ENCODE measurements at places on chromosomes 1 and 21.

DNA sequence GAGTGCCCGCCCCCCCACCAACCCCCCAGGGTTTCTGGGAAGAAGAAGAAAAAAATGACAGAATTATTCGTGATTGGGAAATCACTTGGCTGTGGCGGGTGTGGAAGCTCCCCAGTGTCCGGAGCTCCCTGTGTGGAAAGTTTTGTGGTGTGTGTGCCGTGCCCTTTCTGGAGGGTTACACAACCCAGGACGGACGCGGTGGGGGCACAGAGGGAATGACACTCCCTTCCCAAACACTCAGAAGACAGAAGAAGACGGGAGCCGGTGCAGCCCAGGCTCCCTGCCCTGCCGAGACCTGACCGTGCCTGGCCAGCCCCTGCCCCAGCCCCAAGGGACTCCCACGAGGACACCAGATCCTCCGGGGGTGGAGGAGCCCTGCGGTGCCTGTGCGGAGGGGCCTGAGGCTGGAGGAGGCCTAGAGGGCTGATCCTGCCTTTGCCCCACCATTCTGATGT is 33.0 kb upstream of the ADARB1 start:
- DNase-seq: no peak

DNA sequence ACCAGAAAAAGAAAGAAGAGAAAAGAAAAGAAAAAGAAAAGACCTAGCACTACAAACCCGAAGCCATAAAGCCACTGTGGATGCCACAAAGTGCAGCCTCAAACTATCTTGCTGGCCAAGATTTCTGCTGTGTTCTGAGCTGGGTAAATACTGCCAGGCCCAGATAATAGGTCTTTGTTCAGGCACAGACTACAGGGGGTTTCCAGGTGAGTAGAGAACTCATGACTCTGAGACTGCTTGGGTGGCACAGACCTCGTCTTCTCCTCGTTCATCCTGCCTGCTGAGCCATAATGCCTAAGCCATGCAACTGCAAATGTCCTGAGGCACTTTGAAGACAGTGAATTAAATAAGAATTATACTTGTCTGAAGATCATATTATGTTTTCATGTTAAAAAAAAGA is 651.8 kb downstream of the LMO4 start:
- DNase-seq: no peak

DNA sequence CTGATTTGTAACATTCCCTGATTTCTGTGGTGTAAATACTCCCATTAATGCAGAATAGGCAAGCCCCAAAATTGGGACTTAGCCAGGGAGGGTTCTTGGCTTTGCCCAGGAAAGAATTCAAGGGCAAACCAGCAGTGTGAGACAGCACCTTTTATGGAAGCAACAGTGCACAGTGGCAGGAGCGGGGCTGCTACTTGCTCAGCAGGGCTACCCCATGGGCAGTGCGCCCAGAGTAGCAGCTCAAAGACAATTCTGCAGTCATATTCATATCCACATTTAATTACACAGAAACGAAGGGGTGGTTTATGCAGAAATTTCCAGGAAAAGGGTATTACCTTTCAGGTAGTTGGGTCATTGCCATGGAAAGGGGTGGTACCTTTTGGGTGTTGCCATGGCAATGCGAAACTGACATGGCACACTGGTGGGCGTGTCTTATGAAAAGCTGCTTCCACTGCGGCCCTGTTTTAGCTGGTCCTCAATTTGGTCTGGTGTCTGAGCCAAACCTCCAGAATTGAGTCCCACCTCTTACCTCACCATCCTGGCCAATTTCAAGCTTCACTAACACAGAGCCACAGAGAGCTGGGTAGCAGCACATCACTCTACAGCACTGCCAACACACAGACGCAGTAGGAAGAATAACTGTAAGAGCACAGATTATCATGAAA is 35.9 kb downstream of the FHAD1 start:
- no peak for DNase-seq

- no peak for DNase-seq
Measured at GRCh38 chr21:31078216-31078615, 39.9 kb upstream of the KRTAP19-8 start.

DNA sequence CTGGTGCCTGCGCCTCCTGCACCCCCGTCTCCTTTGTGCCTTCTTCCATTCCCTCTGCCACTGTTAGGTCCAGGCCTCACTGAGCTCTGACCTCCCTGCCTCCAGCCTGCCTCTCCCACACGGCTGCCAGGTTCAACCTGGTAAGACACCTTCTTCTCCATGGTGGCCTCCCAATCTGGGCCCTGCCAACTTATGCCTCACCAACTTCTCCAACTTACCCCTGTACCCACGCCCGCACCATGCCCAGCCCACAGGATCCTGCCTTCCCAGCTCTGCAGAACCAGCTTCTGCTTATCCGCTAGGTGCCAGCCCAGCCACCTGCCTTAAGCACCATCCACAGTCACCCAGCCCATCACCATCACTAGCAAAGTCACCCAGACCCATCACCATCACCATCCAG is 37.2 kb downstream of the PDE9A start:
- no peak for DNase-seq

DNA sequence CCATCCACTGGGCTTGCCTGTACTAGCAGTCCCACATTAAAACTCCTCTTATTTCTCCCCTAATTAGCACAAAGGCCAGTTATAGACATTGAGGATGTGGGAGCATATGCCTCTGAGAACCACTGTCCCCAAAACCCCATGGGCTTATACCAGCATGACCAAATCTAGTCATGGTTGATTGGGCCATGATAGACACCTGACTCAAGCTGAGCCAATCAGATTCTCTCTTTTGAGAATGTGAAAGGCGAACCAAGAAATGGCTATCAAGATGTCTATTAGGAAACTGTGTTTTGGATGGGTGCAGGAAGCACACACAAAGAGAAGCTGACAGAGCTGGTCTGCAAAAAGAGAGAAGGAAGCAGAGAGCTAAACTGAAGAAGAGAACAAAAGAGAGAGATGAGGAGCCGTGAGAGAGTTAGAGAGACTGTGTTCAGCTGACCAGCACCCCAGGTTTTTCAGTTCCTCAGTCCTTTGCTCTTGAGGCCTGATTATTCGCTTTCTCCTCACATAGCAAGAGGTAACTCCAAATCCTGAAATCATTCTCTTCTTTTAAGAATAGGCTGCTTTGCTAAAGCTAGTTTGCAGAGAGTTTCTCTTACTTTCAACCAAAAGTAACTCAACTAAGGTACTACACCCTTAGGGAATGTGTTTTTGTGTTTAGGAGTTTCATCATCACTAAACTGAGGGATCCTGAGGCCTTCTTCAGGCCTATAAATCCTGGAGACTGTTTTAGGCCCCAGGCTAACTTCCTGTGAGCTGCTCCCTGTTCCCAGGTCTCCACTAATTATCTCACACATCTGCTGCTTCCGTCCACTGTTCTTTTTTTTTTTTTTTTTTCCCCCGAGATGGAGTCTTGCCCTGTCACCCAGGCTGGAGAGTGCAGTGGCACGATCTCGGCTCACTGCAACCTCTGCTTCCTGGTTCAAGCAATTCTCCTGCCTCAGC is 7.9 kb upstream of the TIPRL start:
- DNase-seq: no peak

DNA sequence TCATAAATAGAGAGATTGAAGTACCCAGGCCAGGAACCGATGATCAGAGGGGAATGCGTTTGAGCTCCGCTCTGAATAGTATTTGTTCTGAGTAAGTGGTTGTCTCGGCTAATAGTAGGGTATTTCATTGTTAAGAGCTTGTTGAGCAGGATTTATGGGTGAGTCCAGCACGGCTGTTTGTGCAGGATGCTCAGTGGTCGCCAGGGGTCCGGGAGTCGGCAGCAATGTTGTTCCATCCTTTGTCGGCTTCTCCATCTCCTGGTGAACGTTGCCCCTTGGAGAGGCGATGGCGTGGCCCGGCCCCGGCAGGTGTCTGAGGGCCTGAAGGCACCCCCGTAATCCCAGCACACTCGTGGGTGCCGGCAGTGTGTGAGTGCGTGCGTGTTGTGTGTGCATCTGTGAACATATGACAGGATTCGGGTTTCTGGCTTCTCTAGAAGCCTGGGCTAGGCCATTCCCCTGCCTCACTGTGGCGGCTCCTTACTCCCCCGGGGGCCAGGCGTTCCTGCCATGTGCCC is 160.8 kb upstream of the ARHGEF16 start:
- no peak for DNase-seq

- no peak for DNase-seq
Measured at GRCh38 chr1:67134695-67135094, at the start of gene C1orf141. Gene C1orf141 (minus strand): TSS chr1:67134970. CDS start chr1:67127240, 7,730 bp downstream.

DNA sequence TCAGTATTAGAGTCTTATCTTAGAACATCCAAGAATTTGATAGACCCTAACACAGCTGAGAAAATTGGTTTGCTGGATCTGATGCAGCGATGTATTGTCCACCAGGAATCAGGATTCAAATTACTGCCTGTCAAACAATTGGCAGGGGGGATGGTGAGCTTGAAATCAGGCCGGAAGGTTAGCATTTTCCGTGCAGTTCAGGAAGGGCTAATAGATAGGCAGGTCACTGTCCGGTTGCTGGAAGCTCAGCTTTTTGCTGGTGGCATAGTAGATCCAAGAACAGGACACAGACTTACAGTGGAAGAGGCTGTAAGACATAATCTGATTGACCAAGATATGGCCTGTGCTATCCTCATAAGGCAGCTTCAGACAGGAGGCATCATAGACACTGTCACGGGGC is 127.2 kb downstream of the MACF1 start:
- no peak for DNase-seq

- DNase-seq: no peak
Measured at GRCh38 chr1:29467989-29468900, 231.9 kb downstream of the PTPRU start.

GRCh38 chr1:201096977-201097856 is 15.0 kb downstream of the CACNA1S start:
- no peak for DNase-seq

GRCh38 chr1:234062166-234062565 is 157.7 kb downstream of the SLC35F3 start:
- no peak for DNase-seq

- DNase-seq: no peak
Measured at GRCh38 chr1:156571261-156571852, 1.0 kb downstream of the IQGAP3 start.

DNA sequence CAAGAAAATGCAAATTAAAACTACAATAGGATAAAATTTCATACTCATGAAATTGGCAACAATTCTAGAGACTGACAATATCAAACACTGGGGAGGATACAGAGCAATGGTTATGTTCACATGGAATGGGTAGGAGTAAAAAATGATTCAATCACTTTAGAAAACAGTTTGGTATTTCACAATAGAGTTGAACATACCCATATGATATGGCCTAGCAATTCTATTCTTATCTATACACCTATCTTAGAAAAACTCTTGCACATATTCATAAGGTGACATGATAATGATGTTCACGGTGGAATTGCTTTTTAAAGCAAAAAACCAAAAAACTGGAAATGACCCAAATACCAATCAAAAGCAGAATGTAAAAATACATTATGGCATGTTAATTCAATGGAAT is 28.7 kb downstream of the PHC2 start:
- DNase-seq: no peak

- no peak for DNase-seq
Measured at GRCh38 chr1:183361081-183361480, 57.1 kb downstream of the NMNAT2 start.

DNA sequence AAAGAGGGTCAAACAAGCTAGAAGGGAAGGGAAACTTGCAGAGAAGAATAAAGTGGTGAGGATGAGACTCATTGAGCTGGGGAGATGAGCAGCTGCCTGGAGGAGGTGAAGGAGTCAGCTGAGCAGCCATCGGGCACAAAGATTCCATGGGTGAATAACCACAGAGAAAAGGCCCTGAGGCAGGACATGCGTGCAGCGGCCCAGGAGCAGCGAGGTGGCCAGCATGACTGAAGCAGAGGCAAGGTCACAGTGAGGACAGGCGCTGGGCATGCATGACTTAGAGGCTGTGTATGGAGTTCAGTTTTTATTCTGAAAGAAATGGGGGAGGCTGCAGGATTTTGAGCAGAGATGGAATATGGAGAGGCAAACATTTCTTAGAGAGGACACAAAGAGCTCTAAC is 24.9 kb downstream of the OLFML2B start:
- no peak for DNase-seq

DNA sequence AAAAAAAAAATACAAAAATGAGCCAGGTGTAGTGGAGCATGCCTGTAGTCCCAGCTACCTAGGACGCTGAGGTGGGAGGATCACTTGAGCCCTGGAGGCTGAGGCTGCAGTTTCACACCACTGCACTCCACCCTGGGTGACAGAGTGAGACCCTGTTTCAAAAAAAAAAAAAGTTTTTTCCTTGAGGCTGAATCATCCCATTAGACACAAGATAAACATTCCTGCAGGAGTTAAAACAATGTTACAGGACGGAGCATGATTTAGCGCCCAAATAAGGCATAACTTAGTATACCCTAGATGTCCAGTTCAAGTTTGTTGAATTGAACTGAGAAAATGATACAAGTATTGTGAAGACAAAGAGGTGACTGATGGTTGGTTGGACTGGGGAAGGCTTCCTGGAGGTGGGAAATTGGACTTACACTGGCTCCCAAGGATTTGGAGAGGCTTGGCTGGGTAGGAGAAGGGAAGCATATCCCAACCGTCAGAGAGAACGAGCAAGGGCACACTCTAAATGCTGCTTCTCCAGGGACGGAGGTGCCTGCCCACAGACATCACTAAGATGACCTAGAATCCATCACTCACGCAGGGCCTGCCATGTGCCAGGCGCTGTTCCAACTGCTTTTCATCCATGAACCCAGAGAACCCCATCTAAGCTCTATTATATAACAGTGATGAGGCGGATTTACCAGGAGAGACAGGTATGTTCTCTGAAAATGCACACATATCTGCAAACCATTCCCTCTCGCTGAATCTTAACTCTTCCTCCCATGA is 610.6 kb downstream of the KIF26B start:
- DNase-seq: no peak

- DNase-seq: no peak
Measured at GRCh38 chr1:201405484-201405831, 6.3 kb upstream of the LAD1 start.

- no peak for DNase-seq
Measured at GRCh38 chr1:15934211-15935055, 41.5 kb downstream of the ZBTB17 start.

DNA sequence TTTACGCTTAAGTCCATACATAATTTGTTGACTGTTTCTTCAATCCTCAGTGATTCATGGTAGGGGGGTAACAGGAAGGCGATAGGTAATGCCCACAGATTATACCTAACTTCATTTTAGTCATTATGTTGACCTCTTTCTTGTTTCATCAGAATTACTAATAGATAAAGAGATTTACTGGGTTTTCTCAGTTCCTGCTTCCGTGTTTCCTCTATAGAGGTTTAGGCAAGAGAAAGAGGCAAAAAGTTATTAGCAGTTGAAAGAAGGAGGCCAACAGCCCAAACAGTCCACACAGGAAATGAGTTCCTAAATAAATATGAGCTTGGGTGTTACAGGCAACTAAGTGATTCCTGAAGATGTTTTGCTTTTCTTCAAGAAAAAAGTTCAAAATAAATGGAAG is 17.9 kb upstream of the CLCA1 start:
- no peak for DNase-seq

DNA sequence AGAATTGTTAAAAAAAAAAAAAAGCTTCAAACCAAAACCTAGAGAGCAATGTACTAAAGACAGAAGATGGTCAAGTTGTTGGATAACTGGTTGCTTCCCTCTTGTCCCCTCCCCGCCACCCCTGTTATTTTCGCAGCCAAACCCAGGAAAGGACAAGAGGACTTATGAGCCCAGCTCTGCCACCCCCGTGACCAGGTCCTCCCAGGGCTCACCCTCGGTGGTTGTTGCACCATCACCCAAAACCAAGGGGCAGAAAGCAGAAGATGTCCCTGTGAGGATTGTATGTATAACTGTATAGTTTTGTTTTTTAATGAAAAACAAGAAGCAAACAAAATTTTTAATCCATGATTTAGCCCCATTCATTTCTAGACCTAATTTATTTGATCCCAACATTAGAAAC is 69.4 kb downstream of the VPS26C start:
- DNase-seq: no peak

Data from CD4-positive, alpha-beta T cell treated with Interleukin-21 for 1 hour (primary cell).